Adrenal gland (tissue), 19 donors: ENCODE measurements at places on chromosomes 2 and 18.

- no peak for DNase-seq
These were observed 252.6 kb downstream of the FAM210A start for GRCh38 chr18:13473751-13474150.

DNA sequence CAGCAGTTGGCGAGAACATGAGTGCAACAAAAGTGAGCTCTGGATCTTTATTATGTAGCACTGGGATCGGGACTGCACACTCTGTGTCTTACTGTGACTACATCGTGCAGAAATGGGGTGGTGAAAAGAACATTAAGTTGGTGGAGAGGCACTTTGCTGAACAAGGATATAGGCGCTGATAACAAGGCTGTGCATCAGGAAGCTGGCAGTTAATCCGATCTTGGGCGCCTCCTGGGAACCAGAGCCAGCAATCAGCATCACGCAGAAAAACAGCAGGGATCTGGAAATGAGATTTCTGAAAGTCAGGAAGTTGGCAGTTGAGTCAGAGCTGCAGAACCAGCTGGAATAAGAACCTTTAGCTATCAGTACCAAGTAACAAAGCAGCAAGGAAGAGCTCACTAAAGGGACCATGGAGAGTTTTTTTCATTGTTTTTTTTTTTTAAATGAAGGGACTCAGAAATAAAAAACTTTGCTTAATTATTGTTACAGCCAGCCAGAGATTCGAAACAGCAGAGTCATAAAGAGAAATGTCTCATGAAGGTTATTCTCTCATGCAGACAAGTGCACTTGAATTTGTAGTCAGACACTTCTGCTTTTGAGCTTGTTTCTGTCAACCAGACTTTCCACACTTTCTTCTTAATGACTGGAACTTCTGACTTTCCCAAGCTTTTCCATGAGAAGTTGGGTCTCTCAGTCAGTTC is 22.8 kb upstream of the MYO3B start:
- DNase-seq, result no peak

- no peak for DNase-seq
These were observed 530.0 kb upstream of the ID2 start for GRCh38 chr2:8151888-8152287.

- peak; percentile 75 for DNase-seq
These were observed at the start of gene ADGRF3 for GRCh38 chr2:26346454-26347053. Gene ADGRF3 (minus strand): TSS chr2:26346789. CDS start chr2:26346234, 555 bp downstream.

GRCh38 chr2:7012141-7012764 is 95.0 kb downstream of the RNF144A start:
- no peak for DNase-seq

DNA sequence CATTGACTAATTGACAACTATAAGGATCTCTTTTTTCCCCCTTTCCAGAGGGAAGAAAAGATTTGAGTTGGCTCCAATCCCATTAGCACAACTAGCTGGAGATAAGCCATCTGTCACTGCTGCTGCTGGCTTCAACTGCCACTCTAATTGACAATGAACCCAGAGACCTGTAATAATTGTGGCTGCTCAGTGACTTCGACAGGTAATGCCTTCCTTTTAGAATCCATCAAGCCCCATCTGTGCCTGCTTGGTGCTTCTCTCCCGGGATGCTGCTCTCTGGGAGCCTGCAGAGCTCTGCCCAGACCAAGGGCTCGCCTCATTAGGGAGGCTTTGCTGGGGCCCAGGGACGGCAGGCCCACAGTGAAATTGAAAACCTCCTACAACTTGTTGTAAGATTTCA is 376.7 kb upstream of the SOX11 start:
- DNase-seq, result no peak

DNA sequence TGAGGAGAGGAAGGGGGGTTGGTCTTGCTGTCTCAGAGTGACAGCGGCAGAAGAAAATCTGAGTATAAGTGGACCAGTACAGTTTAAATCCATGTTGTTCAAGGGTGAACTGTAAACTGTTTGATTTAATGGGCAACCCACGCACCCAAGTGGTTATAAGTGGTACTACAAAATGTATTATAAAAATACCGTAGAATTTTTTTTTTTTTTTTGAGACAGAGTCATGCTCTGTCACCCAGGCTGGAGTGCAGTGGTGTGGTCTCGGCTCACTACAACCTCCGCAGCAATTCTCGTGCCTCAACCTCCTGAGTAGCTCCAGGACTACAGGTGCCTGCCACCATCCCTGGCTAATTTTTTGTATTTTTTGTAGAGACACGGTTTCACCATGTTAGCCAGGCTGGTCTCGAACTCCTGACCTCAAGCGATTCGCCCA is 2.1 kb upstream of the CHCHD5 start:
- DNase-seq, result peak; percentile 37

DNA sequence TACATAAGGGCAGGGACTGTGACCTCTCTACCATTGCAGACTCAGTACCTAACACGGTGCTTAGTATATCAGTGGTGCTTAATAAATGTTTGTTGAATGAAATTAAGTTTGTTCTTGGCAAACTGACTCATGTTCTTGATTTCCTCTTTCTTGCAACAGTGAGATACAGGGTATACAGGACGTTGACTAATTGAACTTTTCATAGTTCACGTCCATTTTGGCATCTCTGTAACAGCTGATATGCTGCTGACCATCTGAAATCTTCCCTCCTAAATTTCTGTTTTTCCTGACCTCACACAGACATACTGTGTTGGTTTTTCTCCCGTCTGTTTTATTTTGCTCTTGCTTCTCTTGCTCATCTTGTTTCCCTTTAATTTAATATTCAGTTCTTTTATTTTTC is 44.2 kb downstream of the LHCGR start:
- no peak for DNase-seq

GRCh38 chr18:62999921-63000320 is 284.6 kb downstream of the PHLPP1 start:
- DNase-seq, result no peak

GRCh38 chr2:233094614-233095013 is 34.5 kb downstream of the INPP5D start:
- DNase-seq, result no peak

GRCh38 chr2:63257473-63257872 is 206.8 kb downstream of the OTX1 start:
- no peak for DNase-seq

- no peak for DNase-seq
These were observed 37.2 kb downstream of the SLC14A2 start for GRCh38 chr18:45652303-45653080.

DNA sequence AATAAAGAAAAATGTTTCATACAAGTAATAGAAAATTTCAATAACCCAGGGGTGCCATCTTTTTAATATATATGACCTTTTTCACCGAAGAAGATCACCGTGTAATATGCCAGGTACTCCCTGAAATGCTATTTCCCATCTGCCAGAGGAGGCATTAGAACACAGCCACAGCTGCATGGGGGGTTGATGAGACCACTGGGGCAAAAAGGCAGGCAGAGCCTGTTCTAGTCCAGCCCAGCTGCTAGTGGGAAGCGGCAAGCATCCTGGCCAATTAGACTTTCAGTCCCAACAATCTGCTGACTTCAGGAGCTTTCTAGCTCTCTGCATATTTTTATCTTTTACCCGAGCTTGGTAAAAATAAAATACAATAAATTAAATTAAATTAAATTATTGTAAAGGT is 362.6 kb downstream of the RIT2 start:
- no peak for DNase-seq

DNA sequence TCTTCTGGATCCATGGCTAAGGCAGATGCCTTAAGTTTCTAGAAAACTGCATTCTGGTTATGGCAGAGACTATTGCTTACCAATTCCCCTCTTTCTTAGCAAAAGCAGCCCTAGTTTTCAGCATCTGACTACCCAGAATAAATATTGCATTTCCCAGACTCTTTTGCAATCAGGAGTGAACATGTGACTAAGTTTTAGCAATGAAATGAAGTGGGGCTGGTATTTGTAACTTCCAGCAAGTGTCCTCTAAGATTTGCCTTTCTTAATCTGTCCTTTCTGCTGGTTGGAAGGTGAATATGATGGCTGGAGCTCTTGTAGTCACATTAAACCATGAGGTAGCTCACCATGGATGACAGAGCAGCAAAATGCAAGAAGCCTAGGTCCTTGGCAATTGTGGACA is 132.9 kb upstream of the PKDCC start:
- no peak for DNase-seq

GRCh38 chr2:205471776-205472175 is 210.5 kb upstream of the NRP2 start:
- no peak for DNase-seq

GRCh38 chr2:27965841-27966240 is 75.3 kb downstream of the BABAM2 start:
- DNase-seq, result no peak

- no peak for DNase-seq
These were observed 10.7 kb upstream of the RBM45 start for GRCh38 chr2:178101321-178102079.

DNA sequence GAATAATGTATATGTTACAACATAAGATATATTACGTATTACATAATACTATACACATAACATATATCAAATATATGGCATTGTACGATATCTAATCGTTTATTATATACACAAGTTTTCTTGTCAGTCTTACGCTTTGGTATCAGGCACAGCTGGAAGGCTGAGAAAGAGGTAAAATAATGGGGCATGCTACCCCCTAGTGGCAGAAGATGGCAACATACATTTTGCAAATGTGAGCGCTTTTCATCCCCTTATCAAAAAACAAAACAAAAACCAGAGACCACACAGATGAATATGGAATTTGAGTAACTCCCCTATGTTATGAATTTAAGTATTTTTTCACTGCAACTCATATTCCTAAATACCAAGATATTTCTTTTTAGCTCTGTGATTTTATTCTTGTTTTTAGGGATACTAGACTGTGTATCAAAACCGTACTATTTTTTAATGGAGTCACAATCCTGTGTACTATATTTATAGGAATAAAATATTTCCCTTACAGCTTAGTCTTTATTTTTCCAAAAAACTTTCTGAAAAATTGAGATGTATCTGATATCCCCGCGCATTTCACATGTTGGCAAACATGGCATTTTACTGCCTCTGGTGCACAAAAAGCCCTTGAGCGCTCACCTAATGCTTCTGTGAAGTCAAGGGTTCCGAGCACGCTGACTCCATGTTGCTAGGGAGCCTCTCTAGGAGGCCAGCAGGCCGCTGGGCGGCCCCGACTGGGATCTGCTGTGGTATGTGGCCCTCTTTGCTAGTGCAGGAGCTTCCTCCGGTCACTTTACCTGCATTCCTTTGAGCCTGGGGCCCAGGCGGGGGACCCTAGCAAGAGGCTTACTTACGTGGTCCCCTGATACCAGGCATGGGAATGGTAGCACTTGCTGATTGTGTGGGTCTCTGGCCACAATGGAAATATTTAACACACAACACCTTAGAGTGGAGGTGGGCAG is 62.5 kb downstream of the SLC4A3 start:
- DNase-seq, result peak; percentile 56

- DNase-seq, result no peak
These were observed 340.7 kb downstream of the MBD2 start for GRCh38 chr18:53883771-53884170.

DNA sequence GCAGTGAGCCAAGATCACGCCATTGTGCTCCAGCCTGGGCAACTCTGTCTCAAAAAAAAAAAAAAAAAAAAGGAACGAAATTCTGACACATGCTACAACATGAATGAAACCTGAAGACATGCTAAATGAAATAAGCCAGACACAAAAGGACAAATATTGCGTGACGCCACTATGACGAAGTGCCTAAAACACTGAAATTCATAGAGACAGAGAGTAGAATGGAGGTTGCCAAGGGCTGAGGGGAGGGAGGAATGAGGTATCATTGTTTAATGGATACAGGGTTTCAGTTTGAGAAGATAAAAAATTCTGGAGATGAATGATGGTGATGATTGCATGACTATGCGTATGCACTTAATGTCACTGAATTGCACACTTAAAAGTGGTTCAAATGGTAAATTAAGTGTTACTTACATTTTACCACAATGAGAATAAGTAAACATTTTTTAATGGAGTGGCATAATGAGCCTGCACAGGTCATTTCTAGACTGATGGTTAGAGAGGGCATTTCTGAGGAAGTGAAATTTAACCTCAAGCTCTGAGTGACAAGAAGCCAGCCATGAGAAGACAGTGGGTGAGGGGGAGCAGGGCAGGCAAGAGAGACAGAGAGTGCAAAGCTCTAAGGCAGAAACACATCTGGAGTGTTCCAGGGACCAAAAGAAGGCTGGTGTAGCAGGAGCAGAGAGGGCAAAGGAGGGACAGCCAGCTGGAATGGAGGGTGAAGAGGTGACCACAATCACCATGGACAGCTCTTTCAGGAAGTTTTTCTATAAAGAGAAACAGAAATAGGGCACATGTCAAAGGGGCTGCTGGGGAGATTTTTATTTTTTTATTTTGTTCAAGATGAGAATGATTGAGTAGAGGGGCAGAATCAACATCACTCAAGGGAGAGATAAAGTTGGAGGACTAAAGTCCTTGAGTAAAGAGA is 20.6 kb upstream of the EXOC6B start:
- no peak for DNase-seq

- peak; percentile 92 for DNase-seq
These were observed 17.9 kb downstream of the LPIN1 start for GRCh38 chr2:11764359-11764758.

- DNase-seq, result peak; percentile 27
These were observed 495.7 kb upstream of the SMIM21 start for GRCh38 chr18:75923169-75923568.

- no peak for DNase-seq
These were observed 161.7 kb downstream of the RND3 start for GRCh38 chr2:150325656-150326314.

DNA sequence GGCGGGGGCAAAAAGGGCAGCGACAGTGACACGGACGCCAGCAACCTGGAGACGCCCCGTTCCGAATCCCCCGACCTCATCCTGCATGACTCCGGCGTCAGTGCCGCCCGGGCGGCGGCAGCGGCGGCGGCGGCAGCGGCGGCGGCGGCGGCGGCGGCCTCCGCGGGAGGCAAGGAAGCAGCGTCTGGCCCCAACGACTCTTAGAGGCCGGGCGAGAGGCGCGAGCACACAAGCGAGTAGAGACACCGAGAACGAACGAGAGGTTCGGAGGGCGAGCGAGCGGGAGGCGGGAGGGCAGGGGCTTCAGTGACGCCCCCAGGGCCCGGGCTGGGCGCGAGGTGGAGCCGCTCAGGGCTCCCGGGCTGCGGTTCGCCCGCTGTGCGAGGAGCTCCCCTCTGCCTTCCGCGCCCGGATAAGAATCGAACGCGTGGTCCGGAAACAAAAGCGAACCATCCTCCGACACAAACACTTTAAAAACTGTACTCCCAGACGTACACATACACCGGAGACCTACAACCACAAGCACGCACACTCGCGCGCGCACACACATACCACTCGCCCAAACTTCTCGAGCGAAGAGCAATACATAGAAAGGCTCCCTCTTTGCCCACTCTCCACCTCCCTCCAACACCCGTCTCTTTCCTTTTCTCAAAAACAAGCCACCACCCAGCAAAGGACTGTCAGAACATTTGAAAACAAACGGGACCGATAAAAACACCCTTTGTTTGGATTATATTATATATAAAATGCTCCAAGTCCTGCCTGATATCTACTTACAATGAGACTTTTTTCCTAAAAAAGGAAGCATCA is 2.8 kb downstream of the SP9 start:
- no peak for DNase-seq

DNA sequence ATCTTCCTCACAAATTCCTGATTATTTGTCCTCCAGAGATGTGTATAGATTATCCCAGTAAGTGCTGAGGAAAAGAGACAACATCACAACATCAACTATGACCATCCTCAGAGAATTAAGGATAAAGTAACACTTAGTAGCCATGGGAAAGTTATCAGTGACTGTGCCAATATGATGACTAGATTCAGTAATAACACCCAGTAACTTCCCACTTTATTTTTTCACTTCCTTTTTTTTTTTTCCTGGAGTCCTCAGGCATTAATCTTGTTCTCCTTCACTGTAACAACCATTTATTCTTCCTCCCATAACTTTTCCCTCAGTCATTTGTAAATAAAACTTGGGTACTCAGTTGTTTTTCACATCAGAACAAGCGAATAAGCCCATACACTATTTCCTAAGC is 16.7 kb upstream of the PID1 start:
- DNase-seq, result no peak
